NK-92 treated with Interleukin-12 subunit alpha and Interleukin-12 subunit beta, amount 100 ng/mL, for 24 hours (cell line): ENCODE measurements at places on chromosomes 12 and 14.

DNA sequence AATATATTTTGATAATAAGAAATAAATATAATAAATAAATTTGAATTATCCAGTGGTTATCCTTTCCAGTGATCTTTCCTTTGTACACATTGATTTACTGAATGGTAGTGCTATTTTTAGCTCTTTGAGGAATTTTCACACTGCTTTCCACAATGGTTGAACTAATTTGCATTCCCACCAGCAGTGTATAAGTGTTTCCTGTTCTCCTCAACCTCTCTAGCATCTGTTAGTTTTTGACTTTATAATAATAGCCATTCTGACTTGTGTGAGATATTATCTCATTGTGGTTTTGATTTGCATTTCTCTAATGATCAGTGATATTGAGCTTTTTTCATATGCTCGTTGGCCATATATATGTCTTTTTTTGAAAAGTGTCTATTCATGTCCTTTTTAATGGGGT lies 333.7 kb downstream of the RAD51B start:
- DNase-seq = no peak

DNA sequence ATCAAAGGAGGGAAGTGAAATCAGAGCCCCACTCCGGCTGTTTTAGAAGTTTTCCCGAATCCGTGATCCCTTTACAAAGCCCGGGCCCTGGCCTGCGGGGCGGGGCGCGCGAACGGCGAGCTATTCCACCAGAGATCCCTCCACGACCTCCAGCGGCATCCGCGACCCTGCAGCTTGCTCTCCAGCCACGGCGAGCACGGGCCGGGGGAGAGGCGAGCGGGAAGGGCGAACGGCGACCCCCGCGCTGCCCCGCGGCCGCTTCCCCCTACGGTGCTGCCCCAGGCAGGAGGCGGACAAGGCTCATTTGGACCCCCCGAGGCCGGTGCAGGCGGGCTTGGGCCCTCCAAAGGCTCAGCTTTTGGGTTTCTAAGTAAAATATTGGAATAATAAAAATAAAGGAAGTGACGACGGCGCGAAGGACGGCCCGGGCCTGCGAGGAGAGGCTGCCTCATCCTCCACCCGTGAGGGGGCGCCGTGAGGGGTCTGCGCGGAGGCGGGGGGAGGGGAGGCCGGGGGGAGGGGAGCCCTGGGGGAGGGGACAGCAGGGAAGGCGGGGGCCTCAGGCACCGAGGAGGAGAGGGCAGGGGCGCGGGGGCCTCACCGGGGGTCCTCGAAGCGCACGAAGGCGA lies 613 bp downstream of the SRSF9 start:
- peak; percentile 42 for DNase-seq

DNA sequence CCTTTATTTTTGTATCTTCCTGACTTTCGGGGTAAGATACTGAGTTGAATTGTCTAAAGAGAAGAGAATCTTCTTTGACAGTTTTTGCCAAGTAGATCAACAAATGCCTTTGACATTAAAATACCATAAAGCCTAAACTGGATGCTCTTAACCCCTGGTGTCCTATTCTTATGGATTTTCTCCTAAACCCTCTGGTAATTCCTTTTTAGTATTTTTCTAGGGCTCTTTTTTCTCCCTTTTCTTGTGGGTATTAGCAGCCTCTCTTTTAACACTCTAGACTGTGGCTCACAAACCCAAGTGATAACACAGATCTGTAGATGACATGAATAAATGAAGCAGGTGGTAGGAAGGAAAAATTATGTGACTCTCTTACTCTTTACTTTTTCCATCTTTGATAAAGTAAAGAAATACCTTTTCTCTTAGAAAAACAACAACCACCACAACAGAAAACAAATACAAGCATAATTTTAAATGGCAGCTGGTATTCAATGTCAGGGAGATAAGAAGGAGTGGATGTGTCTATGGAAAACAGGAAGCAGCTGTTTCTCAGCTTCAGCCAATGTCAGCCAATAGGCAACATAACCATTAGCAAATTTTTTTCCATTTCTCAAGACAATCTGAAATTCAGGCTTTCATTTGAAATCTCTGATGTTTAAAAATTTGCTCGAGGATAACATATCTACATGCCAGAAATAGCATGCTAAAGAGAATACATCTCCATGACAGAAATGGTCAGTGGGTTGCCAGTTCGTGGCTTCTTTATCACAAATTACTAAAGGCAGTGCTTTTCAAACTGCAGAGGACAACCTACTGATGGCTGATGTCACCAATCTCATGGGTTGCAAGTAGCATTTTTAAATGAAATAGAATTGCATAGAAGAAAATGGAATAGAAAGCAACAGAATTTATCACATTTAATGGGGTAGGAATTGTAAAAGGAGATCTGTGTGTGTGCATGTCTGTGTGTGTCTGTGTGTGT lies 123.1 kb upstream of the KRR1 start:
- DNase-seq = no peak

DNA sequence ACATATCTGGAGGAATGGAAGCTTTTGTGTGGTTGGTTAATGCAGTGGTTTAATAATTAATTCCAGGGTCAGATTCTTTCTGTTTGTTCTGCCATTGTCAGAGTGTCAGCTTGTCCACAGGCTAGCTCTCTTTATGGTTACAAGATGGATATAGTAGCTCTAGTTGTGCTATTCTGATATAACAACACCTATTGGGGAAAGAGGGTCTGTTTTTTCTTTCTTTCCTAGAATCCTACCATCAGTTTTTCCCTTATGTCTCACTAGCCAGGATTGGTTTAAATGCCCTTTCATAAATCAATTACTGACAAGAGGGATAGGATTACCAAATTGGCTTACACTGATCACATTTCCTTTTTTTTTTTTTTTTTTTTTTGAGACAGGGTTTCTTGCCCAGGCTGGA lies 27.8 kb downstream of the CNOT2 start:
- DNase-seq = no peak

- no peak for DNase-seq
Observed at GRCh38 chr12:6416596-6416995, 28.2 kb upstream of the CD27 start.

DNA sequence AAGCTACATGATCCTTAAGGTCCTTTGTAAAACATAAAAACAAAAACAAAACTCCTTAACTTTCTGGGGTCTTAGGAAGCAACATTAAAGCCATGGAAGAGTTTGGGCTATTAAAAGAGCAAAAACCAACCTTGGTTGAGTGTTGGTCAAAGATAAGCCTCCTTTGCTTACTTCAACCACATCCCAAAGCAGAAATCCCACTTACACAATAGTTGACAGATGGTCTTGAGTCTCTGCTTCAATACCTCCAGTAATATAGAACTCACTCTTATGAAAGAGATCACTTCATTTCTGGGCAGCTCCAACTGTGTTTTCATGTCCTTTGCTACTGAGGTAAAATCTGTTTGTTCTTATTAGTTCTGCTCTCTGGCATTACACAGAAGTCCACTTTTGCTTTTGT lies 125.8 kb downstream of the SLC38A4 start:
- no peak for DNase-seq

DNA sequence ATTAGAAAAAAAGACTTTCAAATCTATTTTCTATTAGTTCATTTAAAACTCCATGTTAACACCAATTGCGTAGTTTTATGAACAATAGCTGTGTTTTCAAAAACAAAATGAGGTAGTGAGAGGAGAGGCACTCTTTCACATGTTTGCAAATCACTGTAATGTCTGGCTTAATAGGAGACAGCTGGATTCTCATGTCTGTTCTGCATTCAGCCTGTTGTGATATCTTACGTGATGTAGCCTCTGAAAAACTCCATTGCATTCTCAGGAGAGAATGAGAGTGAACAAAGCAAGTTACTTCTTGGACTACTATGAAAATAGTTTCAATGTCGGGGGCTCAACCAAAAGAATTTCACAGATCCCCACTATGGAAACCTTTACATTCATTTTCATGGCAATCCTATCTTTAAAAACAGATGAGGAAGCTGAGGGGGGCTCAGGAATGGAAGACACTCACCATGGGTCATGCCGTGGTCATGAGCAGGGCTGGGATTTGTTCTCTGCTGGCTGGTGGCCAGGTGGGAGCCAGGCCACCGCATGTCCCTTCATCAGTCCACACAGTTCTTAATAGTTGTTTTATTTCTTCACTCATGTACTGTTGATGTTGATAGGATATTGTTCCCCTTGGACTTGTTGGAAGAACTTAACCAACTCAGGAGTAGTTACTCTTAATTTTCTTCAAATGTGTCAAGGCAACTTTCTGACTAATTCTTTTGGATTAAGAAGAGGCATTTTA lies 346.2 kb upstream of the FAR2 start:
- DNase-seq = no peak

DNA sequence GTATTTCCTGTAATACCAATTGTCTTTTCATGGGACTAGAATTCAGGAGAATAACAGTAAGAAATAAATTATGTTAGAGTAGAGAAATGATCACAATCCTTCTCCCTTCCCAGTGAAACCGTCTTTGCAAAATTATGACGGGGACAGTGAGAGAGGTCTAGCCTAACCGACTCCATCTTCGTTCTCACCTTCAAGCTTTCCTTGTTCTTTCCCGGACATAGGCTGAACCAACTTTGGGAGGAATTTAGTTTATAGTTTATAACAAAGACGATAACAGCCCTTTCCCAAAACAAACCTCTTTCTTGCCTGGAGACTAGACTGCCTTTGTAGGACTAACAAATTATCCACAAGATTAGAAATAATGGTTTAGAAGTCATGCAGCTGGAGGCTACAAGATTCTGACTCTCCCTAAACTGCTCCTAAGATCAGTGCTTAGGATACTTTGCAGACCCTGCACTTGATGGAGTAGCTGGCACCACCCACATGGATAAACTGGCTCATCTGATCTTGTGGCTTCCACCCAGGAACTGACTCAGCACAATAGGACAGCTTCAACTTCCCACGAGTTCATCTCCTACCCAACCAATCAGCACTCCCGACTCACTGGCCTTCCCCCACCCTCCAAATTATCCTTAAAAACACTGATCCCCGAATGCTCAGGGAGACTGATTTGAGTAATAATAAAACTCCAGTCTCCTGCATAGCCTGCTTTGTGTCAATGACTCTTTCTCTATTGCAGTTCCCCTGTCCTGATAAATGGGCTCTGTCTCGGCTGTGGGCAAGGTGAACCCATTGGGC lies 521.2 kb upstream of the TBX3 start:
- no peak for DNase-seq

- DNase-seq = no peak
Observed at GRCh38 chr14:68513137-68513536, 279.7 kb downstream of the ZFP36L1 start.

DNA sequence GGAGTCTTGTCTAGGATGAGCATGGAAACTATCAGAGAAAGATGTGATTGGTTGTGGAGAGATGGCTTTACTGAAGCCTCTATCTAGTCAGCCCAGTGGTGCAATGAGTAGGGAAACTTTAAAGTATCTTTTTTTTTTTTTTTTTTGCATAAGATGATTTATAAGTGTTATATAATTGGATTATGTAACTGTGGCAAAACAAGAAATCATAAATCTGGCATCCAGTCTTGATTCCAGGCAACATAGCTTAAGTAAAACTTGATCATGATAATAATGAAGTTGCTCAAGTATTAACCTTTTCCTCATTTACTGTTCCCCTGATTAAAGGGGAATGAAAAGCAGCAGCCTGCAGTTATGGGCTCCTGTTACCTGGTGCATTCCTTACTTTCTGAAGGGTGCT lies 538.0 kb upstream of the ATP2B1 start:
- DNase-seq = no peak

- DNase-seq = no peak
Observed at GRCh38 chr14:82854131-82854530, 1320.5 kb upstream of the SEL1L start.

DNA sequence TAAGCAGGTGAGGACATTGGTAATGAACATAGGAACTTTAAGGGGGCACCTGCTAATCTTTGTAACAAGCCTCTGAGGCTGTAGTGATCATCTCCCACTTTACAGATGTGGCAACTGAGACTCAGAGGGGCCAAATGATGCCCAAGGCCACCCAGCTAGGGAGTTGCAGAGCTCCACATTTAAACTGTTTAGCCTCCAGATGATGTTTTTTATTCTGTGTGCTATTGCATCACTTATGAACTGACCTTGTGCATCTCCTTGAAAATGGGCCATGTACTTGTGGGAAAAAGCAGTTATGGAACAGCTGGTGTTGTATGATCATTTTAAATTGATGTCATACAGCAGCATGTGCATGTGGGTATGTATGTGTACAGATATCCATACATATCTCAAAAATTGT lies 41.4 kb downstream of the TPCN1 start:
- DNase-seq = no peak

GRCh38 chr12:39239490-39240486 lies 203.1 kb downstream of the KIF21A start:
- no peak for DNase-seq

DNA sequence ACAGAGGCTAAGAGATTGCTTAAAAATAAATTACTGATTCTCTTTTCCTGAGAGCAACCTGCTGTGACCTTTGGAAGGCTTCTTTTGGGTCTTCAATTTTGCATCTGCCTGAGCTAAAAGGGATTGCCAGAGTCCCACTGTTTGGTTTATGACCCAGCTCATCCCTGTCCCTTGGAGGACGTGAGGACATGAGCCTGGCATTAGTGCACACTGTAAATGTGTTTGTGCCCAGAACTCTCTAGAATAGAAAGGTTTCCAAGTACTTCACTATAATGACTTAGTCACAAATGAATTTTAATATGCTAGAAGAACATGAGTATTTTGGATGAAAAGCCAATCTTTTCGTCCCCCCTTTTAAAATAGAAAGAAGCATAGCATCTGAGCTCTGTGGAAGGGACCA lies 47.1 kb upstream of the CDKN3 start:
- no peak for DNase-seq

DNA sequence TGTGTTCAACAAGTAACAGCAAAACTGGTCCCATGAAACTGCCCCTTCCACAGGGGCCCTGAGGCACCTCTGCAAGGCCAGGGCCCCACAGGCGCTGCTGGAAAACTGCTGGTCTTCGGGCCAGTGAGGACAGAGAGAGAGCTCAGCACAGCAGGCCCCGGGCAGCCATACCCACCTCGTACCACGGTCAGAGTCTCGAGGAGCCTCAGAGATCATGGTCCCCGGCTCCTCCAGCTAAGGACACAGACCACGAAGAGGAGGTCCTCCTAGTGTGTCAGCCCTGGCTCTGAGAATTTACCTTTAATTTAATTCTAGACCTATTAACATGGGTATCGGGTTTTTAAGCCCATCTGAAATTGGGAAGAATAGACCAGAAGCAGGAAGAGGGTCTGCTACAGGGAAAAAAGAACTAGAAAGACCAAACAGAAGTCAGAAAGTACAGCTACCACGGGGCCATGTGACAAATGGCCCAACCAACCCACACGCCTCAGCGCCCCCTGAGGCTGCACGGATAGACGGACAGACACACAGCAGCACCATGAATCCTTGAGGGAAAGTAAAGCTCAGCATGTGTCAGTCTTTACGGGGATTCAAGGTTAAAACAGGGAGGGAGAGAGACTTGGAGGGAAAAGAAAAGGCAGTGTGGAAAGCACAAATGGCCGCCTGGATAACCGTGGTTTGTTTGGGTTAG lies 22.9 kb downstream of the ANKRD9 start:
- DNase-seq = no peak

- no peak for DNase-seq
Observed at GRCh38 chr12:68345763-68346162, 13.6 kb upstream of the MDM1 start.

DNA sequence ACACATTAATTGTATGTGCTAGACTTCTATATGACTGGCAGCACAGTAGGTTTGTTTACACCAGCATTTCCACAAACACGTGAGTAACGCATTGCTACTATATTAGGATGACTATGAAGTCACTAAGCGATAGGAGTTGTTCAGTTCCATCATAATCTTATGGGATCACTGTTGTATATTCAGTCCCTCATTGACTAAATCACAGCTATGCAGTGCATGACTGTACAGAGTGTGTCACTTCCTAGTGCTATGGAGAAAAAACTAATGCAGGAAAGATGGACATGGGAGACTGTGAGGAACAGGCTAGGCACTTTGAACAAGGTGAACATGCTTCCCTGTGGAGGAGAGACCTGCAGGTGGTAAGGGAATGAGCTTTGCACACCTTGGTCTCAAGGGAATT lies 259.8 kb downstream of the NUAK1 start:
- no peak for DNase-seq
